Endothelial cell (in vitro differentiated cells): ENCODE measurements at places on chromosomes 3 and 15.

DNA sequence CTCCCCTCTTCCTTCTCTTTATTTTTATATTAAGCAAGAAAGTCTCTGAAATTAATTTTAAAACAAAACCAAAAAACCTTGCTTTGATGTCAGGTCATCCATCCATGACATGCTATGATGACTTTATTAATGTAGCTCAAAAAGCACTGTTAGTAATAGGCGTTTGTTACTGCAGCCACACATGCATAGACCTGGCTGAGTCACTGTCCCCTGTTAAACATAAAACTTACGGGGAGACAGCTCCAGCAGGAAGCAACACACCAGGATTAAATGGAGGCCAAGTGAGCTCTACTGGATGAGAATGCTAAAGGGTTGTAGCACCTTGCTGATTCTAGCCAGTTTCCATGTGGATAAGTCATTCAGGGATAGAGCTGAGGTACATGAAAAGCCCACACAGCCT, 661.1 kb downstream of the MAGI1 start:
- no peak for DNase-seq

GRCh38 chr3:99330924-99331532, 307.4 kb upstream of the COL8A1 start:
- DNase-seq = no peak

DNA sequence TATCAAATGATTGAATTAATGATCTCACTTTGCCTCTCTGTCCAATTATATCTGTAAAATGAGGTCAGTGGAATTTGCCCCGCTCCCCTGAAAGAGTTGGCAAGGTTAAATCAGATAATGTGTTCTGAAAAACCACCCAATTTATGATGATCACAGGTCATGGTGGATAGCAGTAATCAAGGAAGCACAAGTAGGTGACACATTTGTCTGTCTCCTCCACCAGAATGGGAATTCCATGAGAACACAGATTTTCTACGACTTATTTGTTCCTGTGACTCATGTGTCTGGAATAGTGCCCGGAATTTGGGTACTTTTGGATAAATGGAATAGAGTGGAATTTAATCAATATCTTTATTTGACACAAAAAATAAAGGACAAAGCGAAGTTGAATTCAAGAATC, 220.9 kb upstream of the SUCLG2 start:
- no peak for DNase-seq

- peak; percentile 41 for DNase-seq
Measured at GRCh38 chr3:172181932-172182586, 142.7 kb downstream of the FNDC3B start.

- DNase-seq = no peak
Measured at GRCh38 chr3:149781211-149781610, 11.1 kb downstream of the ANKUB1 start.

GRCh38 chr3:54900838-54901591, 26.8 kb downstream of the LRTM1 start:
- DNase-seq = no peak

GRCh38 chr15:74821091-74821789, 5.2 kb upstream of the CPLX3 start:
- DNase-seq = no peak

GRCh38 chr3:128845119-128845777, 34.2 kb upstream of the ACAD9 start:
- peak; percentile 41 for DNase-seq

- no peak for DNase-seq
Measured at GRCh38 chr3:138336454-138336999, 6.9 kb upstream of the NME9 start.

DNA sequence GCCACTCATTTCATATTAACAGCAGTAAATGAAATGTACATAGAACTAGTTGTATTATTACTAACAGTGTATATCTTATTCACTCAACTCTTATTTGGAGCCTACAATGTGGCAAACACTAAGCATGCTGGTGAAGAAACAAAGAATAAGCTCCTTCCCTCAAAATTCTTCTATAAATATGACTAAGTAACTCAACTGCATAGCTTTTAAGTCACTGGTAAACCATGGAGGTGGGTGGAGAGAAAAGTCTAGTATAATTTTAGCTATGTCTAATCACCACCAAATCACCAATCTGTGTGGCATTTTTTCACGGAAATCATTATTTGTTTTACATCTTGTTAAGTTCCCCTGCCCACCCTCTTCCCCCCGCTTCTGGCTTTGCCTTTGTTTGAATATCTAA, 17.5 kb downstream of the COPS2 start:
- no peak for DNase-seq

- no peak for DNase-seq
Measured at GRCh38 chr3:134147411-134147810, 103.2 kb downstream of the RYK start.

DNA sequence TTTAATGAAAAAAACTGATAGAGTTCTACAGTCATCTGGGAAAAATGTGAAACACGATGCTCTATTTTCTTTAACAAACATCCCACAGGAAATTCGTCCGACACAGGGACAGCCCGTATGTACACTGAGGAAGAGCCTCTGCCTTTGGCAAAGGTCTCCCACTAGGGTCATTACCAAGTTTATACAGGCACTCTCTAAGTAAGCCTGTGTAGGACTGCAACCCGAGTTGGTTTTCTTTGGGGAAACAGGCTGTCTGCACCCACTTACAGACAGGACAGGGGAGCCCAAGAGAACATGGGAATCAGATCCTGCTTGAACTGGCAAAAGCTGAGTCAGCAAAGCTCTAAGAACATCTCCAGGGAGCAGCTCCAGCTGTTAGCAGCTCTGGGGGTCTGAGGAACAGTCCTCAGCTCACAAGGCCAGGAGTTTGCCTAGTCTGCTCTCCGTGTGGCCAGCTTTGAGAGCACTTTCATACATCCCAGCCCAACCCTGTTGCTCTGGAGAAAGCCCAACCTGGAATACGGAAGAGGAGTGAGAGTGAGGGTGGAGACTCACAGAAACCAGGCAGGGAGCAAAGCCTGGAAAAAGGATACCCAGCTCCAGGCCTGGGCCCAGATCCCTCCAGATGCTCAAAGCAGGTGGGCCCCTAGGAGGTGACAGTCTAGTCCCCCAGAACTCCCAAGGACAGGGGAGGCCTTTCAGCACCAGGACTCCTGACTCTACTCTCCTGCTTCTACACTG, 1.9 kb downstream of the TBC1D2B start:
- DNase-seq = peak; percentile 26
